NAMALWA (cell line): ENCODE measurements at places on chromosomes 4 and X.
A peak's percentile ranks its signal among the peaks of the same experiment; 100 is the strongest.

DNA sequence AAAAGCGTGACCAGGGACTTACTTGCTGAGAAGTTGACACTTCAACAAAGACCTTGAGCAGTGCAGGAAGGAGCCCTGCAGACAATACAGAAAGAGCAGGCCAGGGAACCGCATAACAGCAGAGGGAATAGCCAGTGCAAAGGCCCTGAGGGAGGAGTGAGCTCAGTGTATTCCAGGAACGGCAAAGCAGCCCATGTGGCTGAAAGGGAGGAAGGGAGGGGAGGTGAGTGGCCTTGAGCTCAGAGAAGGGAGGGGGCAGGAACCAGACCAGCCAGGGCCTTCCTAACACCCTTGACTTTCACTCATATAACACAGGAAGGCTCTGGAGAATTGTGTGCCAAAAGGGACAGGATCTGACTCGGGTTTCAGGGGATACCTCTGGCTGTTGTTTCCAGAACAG is 112.2 kb downstream of the BCOR start:
- DNase-seq, result no peak

- no peak for DNase-seq
Measured at GRCh38 chr4:86376850-86377249, 17.0 kb upstream of the MAPK10 start.

- no peak for DNase-seq
Measured at GRCh38 chr4:76624241-76624681, 189.2 kb downstream of the SHROOM3 start.

- DNase-seq, result peak; percentile 45
Measured at GRCh38 chr4:142353149-142353738, 492.9 kb downstream of the INPP4B start.

DNA sequence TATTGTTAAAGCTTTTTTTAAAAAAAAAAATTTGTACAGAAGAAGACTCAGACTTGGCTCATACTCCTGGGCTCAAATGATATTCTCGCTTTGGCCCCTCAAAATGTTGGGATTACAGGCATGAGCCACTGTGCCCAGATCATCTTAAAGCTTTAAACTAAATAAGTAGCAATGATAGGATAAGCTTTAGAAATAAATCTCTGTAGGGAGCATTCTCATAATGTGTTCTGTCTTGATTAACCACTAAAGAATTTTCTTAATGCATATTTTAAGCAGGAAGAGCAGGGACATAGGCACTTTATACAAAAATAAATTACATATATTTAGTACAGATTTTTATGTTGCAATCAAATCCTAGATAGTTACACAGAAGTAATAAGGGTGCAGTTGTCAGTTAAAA is 667.2 kb downstream of the GRID2 start:
- DNase-seq, result no peak

GRCh38 chr4:123807866-123808265 is 411.3 kb downstream of the SPRY1 start:
- DNase-seq, result no peak

- no peak for DNase-seq
Measured at GRCh38 chr4:43843501-43843900, 605.1 kb downstream of the KCTD8 start.

DNA sequence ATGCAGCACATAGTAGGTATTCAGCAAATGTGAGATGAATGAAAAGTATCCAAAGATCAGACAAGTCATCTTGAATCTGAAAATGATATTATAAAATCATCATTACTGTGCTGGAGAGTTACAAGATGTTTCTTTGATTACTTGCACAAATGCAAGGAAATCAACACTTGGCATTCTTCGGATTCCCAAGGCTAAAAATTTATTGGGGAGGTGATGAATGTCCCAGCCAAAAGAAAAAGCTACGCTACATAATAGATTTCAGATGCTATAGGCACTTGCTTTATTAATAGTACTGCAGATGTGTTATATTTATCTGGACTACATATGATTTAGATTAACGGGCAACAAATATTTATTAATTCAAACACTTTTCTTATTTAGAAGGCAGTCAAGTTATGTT is 286.7 kb upstream of the TENM3 start:
- no peak for DNase-seq

GRCh38 chrX:38376747-38377146 is 24.3 kb downstream of the OTC start:
- DNase-seq, result no peak

DNA sequence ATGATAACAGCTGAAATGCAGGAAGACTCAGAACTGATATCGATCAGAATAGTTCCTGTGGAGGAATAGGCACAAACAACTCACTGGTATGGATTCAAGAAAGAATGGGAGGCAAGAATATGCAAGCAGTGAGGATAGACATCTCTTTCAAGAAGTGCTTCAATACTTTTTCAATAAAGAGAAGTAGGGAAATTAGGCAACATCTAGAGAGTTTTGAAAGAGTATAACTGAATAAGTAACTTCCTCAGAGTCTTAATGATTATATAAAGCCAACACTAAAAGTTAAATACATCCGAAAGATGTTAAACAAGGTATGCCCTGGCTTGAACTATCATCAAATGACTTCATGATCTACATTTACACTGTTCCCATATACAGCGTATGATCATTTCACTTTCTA is 1443.0 kb downstream of the PCDH7 start:
- no peak for DNase-seq

- DNase-seq, result no peak
Measured at GRCh38 chr4:173051716-173052115, 116.9 kb upstream of the GALNT7 start.

DNA sequence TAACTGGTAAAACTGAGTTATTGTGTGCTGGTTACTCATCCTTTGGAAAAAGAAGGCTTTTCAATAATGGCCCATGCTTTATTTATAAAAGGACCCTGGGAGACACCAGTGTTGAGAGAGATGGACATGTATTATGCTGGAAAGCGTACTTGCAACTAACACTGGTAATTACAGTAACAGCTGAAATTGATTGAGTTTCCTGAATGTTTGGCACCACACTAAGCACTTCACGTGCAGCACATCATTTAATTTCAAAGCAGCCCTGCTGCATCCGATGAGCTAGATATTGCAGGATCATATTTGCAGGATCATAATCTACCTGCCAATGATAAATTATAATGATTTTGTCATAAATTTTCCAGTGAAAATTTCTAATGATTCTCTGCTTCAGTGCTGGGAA is 81.5 kb downstream of the QRFPR start:
- no peak for DNase-seq

DNA sequence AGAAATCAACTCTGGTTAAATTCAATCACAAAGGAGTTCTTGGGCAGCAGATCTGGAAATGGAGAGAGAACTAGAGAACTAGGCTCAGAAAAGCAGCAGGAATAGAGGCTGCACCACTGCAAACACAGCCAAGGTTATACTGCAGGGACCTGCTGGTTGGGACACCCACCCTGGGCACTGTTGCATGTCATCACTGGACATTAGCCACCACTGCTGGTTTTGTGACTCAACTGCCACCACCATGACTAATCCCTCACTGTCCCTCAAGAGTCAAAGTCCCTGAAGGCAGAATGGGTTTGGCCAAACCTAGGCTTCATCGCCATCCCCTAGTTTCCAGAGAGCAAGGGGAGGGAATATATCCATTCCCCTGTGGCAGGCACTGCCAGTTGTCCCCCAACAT is 38.1 kb upstream of the IRAK1 start:
- DNase-seq, result no peak

DNA sequence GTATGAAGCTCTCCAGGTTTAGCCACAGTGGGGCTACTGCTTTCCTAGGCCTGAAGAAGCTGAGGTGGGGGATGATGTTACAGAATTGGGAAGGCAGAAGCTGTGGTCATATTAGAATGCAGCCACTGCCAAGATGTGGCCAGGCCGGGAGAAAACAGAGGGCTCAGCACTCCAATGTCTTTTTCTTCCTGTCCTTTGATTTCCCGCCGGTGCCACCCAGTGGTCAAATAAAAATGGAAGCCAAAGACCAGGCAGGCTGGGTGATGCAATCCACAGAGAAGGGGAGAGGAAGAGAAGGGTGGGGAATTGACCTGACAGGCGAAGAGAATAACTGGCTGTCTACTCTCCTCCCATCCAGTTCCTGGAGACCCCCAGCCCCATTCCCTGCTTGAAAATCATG is 94.9 kb upstream of the SHISA3 start:
- peak; percentile 48 for DNase-seq

DNA sequence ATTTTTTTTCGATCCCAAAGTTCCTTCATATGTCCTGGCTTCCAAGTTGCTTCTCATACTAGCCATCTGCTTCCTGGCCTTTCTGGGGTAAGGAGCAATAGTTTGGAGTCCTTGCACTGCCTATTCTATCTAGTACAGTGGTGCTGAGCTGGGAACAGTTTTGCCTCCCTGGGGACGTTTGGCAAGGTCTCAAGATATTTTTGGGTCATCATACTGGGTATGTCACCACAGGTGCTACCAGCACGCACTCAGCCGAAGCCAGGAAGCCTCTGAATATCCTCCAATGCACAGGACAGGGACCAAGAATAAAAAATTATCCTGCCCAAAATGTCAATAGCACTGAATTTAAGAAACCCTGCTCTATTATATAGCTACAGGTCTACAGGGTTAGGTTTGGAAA is 35.4 kb upstream of the TMSB15B start:
- DNase-seq, result no peak

DNA sequence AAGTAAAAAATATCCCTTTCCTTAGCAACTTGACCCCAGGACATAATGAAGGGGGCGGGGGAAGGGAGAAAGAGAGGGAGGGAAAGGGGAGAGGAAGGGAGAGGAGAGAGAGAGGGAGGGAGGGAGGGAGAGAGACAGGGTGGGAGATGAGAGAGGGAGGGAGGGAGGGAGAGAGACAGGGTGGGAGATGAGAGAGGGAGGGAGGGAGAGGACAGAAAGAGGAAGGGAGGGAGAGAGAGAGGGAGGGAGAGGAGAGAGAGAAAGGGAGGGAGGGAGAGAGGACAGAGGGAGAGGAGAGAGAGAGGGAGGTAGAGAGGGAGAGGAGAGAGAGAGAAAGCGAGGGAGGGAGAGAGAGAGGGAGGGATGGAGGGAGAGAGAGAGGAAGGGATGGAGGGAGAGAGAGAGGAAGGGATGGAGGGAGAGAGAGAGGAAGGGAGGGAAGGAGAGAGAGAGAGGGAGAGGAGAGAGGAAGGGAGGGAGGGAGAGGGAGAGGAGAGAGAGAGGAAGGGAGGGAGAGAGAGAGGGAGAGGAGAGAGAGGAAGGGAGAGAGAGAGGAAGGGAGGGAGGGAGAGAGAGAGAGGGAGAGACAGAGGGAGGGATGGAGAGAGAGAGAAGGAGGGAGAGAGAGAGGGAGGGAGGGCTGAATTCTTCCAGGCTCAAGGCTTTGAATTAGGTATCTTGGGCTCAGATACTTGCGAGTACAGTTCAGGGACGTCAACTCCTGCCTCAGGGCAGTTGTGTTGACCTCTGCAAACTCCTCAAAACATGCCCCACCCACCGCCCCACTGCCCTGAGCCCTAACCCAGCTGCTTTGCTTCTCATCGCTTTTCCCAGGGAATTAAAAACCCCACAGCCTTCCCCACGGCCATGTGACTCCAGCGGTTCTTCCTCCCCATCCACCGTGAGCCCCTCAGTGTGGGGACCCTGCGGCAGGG is 40.0 kb upstream of the ADRA2C start:
- DNase-seq, result peak; percentile 19

DNA sequence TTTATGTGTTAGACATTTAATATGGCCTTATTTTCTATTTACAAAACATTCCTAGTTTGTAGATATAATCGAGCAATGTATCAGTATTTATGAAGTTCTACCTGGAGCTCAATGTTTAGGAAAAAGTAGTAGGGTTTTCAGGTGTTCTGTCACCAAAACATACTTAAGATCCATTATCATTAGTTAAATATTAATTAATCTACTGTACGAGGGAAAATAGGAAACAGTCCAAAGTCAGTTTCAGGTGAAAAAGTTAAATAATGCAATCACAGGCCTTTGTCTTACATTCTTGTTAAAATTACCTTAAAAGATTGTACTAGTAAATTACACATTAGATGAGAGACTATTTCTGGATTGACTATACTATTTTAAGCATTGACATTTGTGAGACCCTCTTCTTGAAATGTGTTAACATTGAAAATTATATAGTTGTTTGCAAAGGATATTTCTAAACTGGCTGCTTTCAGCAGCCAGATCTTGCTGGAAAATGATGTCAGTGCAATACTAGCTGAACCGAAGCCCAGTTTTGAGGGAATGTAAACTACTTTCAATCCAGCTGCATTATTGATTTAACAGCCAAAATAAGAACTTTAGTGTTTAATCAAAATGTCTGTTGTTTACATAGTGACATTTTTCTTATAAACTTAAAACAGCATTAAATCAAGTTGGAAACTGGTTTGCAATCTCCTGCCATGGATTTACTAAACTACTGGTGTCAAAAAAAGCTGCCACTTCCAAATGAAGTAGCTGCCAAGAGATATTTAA is 19.3 kb downstream of the GUCY1B1 start:
- DNase-seq, result no peak

DNA sequence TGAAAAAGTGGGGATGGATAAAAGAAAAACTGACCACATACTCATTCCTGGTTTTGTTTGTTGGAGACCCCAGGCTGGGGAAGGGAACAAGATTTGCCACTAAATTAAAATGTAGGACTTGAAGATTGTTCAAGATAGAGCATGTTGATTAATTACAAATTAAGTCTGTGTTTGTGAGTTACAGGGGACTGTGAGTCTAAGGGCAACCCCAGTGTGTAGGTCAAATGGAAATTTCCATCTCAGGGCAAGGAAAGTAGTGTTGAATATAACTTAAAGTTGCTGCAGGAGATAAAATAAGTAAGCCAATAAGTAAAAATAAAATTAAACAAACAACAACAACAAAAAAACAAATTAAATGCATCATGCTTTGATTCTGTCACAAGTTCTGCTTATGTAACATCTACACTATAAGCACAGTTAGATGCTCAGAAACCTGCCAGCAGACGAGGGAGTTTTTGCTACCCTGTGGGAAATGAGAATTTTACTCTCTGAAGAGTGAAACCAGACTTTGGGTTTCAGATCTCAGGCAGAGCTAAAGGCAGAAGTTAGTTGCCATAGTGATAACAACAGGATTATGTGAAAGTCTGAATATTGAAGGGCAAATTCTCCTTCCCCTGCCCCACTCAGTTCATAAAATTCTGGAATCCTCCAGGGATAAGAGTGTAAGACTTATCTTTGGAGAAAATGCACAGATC is 352.3 kb downstream of the GRXCR1 start:
- DNase-seq, result peak; percentile 34

GRCh38 chrX:151676196-151676595 is 19.1 kb upstream of the PRRG3 start:
- DNase-seq, result no peak

- DNase-seq, result no peak
Measured at GRCh38 chrX:23202326-23202725, 132.3 kb upstream of the PTCHD1 start.

DNA sequence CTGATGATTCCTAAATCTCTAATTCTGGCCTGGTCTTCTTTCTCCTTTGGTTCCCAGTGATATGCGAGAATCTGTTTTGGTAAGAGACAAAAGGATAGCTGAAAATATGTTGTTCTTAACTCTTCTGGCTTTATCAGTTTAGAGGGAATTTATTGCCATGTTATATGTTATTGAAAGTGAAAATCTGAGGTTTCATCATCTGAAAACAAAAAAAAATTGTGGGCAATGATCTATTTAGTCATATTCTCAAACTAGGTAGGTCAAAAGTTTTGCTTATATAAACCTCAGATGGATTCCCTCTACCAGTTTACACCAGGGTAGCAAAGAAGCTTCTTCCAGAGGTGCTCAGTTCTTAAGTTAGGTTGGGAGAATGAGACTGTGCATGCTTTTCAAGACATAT is 103.6 kb downstream of the ITM2A start:
- DNase-seq, result no peak
